ENCODE measurements at places on chromosomes 6 and 20. TPM values are rescaled to one million over a fixed set of nuclear protein-coding genes. Genes with fewer than 3 reads are reported as not detected.

DNA sequence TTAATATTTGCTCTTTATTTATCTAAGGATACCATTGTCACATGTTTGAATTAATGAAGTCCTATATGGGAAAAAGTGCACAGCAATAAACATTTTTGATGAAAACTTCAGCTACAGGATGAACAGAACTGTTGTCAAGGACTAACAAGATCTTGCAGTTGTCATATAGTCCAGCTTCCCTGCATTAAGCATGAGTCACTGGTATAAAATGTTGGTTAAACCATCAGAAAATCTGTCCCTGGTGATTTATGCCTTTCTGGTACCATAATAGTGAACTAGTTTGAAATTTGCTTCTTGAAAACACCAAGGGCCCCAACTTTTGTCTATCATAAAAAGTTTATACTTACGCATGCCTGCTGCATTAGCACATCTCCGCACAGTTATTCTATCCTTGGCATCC lies 60.4 kb upstream of the RSPO3 start:
- DNase-seq = no peak

EYS gene
- not detected for total RNA-seq

TMEM14C gene
- total RNA-seq = 118 TPM

GRCh38 chr6:161088676-161089328 lies 97.2 kb downstream of the MAP3K4 start:
- no peak for DNase-seq

DNA sequence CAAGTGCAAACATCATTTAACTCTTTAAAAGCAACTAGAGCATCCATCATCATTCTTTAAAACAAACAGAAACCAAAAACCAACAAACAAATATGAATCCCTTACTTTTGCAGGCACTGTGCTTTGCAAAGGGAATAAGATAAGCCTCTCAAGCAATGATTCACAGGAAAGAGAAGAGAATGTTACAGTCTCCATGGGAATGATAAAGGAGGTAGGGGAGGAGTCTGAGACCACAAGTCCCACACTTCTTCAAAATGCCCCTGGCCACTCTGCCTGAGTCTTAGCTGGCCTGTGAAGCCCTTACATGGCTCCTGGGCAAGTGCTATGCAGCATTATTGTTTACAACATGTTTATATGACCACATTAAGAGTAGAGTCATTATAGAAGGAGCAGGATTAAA lies 257.7 kb upstream of the MARCKS start:
- DNase-seq = no peak

RIPPLY2 gene
- 0.38 TPM for total RNA-seq

- no peak for DNase-seq
Observed at GRCh38 chr20:34951252-34951651, 4.4 kb downstream of the GSS start.

DNA sequence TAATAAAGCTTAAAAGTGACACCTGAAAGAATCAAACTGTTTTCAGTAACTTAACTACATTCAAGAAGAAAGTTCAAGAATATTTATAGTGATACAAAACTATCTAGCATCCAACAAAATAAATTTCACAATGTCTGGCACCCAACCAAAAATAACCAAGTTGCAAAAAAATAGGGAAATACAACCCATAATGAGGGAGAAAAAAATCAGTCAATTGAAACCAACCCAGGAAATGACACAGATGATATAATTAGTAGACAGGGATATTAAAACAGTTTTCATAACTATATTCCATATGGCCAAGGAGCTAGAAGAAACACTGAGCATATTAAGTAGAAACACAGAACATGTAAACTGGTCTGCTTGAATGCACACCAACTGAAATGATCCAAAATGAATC lies 120.2 kb upstream of the BEND3 start:
- DNase-seq = no peak

DNA sequence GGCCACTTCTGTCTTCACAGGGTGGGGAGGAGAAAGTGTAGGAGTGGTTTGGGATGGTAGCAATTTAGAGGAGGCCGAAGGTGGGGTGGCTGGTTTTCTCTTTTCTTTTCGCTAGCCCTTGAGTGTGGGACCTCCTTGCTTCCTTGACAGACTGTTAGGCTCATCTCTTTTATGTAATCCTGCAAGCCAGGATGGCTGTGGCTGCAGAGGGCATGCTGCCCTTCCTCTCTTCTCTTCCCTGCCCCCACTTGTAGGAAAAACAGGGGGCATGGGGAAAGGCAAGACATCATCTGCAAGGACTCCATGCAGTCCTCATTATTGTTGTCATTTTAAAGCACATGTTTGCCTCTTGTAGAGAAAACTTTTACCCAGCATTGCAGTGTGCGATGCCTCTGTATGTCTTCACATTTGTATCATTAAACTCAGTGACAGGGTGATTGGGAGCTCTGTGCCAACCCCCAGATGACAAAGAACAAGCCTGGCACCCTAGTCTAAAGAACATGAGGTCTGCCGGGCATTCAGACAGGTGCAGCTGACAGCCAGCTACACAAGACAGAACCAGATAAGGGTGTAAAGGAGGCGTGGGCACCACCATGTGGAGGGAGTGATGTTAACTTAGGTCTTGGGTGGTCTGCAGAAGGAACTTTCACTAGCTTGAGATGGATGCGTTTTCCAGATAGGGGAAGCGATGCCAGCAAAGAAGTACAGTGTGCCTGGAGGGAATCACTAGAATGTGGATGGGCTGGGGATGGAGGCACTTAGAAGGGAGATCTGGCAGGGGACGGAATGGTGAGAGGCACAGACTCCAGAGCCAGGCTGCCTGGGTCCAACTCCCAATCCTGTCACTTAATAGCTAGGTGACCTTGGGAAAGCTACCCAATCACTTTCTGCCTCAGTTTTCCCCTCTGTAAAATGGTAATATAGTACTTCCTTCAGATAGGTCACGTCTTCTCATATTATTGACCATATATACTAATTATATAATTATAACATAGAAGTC lies 207.6 kb downstream of the TBC1D7 start:
- peak; percentile 50 for DNase-seq

- peak; percentile 39 for DNase-seq
Observed at GRCh38 chr6:18262702-18263417, 1.5 kb downstream of the DEK start.

- DNase-seq = no peak
Observed at GRCh38 chr20:62943396-62943795, 5.4 kb downstream of the GID8 start.

GRCh38 chr20:32476684-32477593 lies 108.2 kb downstream of the NOL4L start:
- peak; percentile 56 for DNase-seq

- no peak for DNase-seq
Observed at GRCh38 chr6:11889572-11889971, 111.0 kb upstream of the ADTRP start.
